ENCODE measurements at places on chromosomes 5 and 9.
A peak's percentile ranks its signal among the peaks of the same experiment; 100 is the strongest.

GRCh38 chr5:32523625-32524024, 61.7 kb upstream of the SUB1 start:
- no peak for DNase-seq

DNA sequence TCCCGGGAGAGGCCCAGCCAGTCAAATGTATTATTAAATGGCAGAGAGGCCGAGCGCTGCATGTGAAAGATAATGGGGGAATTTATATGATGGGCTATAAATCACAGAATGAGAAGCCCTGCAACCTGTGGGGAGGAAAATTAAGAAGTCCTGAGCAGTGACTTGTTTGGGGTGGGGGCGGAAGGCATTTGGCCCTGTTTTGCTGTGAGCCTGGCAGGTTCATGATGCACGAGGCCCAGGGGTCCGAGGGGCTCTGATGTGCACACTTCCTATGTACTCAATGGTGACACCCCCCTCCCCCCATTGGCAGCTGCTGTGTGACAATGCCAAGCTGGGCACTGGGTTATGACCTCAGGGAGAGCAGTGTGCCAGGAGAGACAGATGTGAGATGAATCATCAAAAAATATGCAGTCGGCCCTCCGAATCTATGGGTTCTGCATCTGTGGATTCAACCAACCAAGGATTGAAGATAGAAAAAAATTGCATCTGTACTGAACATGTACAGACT, 13.7 kb upstream of the DAB2IP start:
- no peak for DNase-seq

DNA sequence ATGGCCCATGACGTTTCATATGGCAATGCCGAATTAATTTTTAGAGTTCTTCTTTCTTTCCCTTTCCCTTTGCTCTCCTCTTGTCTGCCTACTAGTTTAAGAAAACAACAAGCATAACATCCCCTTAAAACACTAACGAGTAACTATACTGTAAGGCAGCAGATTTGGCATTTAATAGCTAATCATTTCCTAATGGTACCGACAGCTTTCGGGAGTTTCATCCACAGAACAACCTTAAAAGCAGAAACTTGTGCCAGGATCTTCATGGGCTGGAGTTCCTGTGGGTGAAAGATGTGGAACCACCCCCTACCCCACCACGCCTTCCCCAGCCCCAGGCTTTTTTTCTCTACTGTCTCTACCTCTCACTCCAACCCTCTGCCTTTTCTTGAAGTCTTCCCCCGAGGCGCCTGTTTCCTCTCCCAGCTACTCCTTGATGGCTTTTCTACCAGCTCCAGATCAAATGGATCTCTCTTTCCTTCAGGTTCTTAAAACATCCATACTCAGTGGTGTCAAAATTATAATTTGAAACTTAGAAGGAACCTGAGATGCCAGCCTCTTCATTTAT, 319.5 kb downstream of the PIK3R1 start:
- no peak for DNase-seq

DNA sequence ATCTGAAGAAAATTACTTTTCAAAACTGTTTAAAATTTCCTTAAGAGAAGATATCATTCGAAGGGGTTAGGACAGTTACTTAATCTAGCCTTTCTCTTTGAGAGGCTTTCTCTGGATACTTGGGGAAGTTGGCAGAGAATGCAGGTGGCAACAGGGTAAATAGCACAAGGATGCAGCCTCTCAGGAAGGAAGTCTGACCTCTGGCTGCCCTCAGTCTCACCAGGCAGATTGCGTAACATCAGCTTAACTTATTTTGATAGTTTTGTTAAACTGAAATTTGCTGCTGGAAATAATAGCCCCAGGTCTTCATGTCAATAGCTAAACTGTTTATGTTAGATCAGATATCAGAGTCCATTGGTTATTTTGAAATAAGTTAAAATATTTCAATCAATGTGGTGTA, 20.4 kb downstream of the CCDC192 start:
- peak; percentile 36 for DNase-seq

DNA sequence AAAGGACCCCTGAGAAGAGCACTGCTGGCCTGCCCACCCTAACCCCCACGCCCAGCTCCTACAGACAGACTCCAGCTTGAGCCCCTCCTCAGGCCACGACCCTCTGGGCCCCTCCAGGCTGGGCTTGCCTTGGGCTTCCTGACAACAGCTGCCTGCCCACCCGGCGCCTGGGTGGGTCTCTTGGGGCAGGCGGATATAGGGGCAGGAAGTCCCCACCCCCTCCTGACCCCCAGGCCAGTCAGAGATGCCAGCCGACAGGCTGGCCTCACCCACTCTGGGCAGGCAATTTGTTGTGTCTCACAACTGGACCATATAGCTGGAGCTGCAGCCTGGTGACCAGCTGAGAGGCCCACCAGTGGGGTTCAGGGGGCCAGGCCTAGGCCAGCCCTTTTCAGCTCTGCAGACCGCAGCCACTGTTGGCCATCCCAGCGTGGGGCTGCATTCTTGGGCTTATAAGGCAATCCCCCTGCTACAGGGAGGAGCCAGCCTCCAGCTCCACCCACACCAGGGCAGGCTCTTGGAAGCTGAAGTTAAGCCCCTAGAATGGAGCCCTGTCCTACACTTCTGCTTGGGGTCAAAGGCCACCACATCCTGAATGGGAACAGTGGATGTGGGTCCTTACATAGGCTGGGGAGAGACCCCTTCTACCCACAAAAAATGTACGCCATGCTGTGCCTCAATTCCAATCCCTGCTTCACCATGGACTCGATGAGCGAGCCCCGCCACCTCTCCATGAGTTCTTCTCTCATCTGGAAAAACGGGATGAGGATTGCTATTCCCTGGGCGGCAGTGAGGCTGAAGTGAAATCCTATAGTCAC, 2.0 kb downstream of the PDLIM7 start:
- DNase-seq = no peak

- no peak for DNase-seq
These were observed 89.9 kb upstream of the FSD1L start for GRCh38 chr9:105357937-105358336.

DNA sequence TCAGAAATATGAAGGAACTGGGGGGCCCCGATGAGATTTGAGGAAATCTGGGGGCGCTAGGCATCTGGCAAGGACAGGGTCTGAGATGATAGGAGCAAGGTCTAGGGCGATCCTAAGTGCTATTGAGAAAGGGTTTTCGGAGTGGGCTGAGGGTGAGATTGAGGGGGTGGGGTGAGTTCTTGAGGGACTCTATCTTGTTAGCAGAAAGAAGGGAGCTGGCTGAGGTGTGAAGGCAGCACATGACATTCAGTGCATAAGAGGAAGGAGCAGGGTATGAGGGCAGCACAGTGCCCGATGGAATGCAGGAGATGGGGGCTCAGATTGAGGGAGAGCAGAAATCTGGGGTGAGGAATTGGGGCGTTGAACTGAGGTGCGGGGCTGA, 640 bp downstream of the TRIM32 start:
- no peak for DNase-seq

GRCh38 chr5:122978644-122979297, 57.8 kb downstream of the PPIC start:
- DNase-seq = no peak

GRCh38 chr5:157381746-157382145, 78.3 kb upstream of the NIPAL4 start:
- DNase-seq = no peak

DNA sequence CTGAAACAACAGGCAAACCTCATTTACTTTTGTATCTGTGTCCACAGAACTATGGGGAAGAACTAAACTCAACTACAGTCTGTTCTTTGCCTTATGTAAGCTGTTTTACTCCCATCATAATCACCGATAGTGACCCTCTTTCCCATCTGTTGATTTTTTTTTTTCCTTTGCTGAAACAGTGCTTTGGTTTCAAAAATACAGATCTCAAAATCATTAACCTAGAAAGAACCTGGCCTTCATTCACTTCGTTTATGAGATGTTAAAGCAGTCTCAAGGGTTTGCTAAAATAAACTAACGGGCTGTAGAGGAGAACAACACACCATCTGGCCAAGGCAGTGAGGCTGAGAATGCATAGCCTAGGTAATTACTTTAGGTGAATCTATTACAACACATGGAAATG, 706.6 kb upstream of the ZNF608 start:
- DNase-seq = no peak

DNA sequence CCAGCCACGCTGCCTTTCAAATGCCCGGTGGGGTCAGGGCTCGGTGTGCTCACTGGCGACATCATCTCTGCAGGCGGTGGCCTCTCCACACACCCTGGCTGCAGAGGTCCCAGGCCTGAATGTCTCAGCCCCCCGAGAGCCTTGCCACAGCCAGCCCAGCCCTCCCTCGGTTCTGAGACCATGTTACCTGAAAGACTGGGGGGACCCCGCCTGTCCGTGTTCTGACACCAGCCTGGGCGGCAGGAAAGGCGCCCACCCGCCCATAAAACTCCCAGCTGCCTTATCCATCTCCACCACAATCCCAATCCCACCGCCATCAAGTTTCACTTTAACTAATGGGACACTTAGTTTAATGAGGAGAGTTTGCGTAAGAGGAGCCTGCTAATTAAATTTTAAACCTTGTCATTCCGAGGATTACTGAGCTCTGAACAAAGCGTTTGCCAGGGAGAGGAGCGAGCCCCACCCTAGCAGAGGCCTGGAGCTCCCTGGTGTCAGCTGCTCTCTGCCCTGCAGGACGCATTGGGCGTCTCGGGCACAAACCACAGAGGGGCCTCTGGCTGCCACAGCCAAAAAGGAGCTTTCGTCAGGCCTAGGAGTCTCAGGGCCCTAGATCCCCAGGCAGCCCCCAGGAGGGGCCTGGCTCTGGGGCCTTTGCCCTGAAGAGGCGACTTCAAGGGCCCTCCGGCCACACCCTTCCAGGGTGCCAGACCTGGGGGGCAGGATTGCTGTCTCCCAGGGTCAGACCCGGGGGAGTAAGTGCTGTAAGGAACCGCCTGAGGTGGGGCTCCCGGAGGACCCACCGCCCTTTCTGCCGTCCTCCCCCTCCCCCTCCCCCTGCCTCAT, 15.3 kb downstream of the LHX3 start:
- no peak for DNase-seq

- DNase-seq = no peak
These were observed 27.7 kb upstream of the GAS1 start for GRCh38 chr9:86975036-86975435.

- peak; percentile 1 for DNase-seq
These were observed 119.2 kb upstream of the SV2C start for GRCh38 chr5:75964008-75964407.

GRCh38 chr5:103458497-103459040, 104.0 kb downstream of the NUDT12 start:
- DNase-seq = no peak

GRCh38 chr9:135706288-135706687, 4.3 kb downstream of the KCNT1 start:
- no peak for DNase-seq

DNA sequence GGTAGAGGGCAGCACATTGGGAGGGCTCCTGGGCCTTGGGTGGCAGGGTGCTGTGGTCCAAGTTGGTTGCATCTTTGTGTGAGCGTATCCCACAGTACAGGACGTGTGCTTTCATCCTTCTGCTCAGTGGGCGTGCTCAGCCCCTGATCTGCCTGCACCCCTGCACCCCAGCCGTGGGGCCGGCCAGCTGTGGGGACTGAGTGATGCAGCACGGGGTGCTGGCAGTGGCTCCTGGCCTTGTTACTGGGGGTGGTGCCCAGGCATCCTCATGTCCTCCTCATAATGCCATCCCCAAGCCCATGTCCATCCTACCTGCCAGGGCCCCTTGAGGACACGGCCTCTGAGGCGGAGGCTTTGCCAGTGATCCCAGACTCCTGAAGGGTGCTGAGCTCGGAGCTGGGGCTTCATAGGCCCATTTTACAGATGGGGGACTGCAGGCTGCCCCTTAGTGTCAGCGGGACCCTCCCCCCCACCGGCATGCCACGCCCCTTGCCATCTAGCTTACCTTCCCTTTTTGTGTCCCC, 100.7 kb downstream of the PHF2 start:
- DNase-seq = no peak

DNA sequence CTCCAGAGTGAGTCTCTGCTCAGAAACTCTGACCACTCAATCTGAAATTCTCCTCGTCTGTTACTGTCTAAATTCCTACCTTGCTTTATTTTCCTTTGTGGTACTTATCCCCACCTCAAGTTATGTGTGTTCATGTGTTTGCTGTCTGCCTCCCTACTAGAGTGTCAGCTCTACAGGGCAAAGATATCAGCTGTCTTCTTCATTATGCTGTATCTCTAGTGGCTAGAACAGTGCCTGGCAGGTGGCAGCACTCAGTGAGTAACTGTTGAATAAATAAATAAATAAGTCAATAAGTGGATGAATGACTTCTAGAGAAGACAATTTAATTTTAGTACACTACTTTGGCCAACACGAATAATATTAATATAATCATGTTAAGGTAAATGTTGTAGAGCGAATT, 92.3 kb downstream of the BOD1 start:
- DNase-seq = no peak

GRCh38 chr5:161547406-161547737, 847 bp upstream of the GABRB2 start:
- DNase-seq = no peak

Measured in CD14-positive monocyte (primary cell).